ENCODE measurements at places on chromosomes 4 and X. TPM values are rescaled to one million over a fixed set of nuclear protein-coding genes. Genes with fewer than 3 reads are reported as not detected.

DNA sequence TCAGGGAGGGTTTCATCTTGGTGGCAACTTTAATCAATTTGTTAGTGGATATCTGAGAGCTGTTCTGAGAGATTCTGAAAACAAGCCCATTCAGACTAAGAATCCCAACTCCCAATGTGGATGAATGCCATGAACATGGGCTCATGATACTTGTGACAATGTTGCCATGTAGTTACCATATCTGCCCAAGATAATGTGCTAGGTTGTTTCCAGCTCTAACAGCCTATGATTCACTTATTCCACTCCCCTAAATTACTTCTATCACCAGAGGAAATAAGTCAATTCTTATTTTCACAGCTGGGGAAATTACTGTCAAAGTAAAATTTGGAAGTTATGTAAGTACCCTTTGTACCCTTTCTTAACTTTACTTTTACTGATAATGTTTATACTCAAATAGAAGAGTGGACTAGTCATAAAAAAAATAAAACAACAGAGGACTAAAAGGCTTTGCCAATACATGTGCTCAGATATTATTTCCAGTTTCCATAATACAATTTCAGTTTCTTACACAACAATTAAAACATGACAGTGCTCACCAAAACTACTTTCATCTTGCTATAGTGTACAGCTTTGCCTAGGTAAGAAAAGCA lies 1101.7 kb upstream of the INTU start:
- H3K27ac ChIP-seq, result no peak overlapping the region
- H3K36me3 ChIP-seq, result no peaks in the 10 kb centered on the region
- peaks cover 4% of the 10 kb centered on the region for H3K4me1 ChIP-seq
- no peak for DNase-seq
- H3K27me3 ChIP-seq, result no peaks in the 10 kb centered on the region
- H3K4me3 ChIP-seq, result no peak overlapping the region

DNA sequence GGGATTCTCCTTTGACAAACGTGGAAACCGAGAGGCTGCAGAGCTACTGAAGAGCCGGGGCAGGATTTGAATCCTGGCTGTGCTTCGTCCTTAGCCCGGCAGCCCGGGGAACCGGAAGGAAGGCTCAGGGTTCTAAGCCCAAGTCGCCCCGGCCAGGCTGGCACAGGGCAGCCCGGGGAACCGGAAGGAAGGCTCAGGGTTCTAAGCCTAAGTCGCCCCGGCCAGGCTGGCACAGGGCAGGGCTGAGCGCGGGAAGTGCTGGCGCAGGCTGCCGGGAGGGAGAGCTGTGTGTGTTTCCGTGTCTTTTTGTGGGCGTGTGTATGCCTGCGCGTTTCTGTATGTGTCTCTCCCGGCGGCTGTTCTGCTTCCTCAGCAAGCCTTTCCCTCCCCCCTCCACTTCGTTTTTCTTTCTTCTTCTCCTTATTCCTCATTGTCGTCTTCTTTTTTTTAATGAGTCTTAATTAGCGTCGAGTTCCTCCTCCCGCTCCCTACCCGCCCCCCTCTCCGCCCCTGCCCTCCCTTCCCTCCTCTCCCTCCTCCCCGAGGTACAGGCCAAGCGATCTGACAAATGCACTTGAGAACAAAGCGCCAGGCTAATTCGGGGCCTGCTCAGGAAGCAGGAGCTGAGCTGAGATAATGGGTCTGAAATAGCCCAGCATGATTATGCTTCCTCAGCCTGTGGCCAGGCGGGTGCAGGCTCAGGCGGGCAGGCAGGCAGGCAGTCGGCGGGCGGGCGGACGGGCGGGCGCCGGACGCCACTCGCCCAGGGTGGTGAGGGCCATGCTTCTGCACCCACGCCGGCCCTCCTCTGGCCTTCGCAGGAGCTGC lies 65.9 kb downstream of the EFNB1 start:
- peaks cover 4% of the 10 kb centered on the region for H3K4me1 ChIP-seq
- peak overlapping the region; percentile 45 for H3K27ac ChIP-seq
- peaks cover 2% of the 10 kb centered on the region for H3K36me3 ChIP-seq

RRAGB gene
- total RNA-seq, result 22.6 TPM

- peaks cover 1% of the 10 kb centered on the region for H3K27me3 ChIP-seq
- peak overlapping the region; percentile 92 for H3K27ac ChIP-seq
- H3K36me3 ChIP-seq, result no peaks in the 10 kb centered on the region
- DNase-seq, result no peak
- H3K4me1 ChIP-seq, result peaks cover 16% of the 10 kb centered on the region
- H3K4me3 ChIP-seq, result no peak overlapping the region
Observed at GRCh38 chr4:52824603-52825459, 37.3 kb upstream of the RASL11B start.

- peaks cover 51% of the 10 kb centered on the region for H3K4me1 ChIP-seq
- H3K27ac ChIP-seq, result peak overlapping the region; percentile 22
- DNase-seq, result no peak
- no peak overlapping the region for H3K4me3 ChIP-seq
- no peaks in the 10 kb centered on the region for H3K36me3 ChIP-seq
- no peaks in the 10 kb centered on the region for H3K27me3 ChIP-seq
Observed at GRCh38 chr4:168560184-168561180, 63.6 kb downstream of the PALLD start.

STPG2 gene
- 1.1 TPM for total RNA-seq

DNA sequence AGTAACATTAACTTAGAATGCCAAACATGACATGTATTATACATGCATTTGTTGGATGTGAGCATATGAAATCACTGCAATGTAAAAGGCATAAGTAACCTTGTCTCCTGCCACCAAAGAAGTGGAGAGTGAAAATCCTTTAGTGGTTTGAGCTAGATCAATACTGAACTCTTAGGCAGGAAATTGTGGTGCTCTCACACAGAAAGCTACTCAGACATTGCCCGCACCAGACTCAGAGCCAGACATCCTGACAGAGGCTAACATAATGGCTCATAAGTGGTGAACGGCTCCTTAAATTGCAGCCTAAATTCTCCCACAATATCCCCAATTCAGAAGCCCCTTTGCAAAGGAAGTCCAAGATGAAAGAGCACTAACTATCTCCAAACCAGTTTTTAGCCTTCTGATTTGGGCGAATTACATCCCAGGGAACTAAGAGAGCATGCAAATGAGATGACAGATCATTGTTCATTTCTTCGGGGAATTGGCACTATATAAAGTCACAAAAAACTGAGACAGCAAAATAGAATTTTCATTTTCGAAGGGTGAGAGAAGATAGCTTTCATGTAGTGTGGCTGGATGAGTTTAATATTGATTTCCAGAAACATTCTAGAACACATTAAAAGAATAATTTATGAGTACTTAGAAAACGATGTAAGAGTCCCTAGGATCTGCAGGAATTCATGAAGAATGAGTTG lies 233.6 kb upstream of the RPS6KA3 start:
- H3K27ac ChIP-seq, result no peak overlapping the region
- peaks cover 8% of the 10 kb centered on the region for H3K4me1 ChIP-seq
- no peak for DNase-seq
- H3K27me3 ChIP-seq, result no peaks in the 10 kb centered on the region

GRCh38 chr4:83890816-83891215 lies 354.9 kb downstream of the GPAT3 start:
- H3K36me3 ChIP-seq, result no peaks in the 10 kb centered on the region
- no peak overlapping the region for H3K4me3 ChIP-seq
- peaks cover 9% of the 10 kb centered on the region for H3K27me3 ChIP-seq
- no peak overlapping the region for H3K27ac ChIP-seq
- DNase-seq, result no peak
- peaks cover 3% of the 10 kb centered on the region for H3K4me1 ChIP-seq

DNA sequence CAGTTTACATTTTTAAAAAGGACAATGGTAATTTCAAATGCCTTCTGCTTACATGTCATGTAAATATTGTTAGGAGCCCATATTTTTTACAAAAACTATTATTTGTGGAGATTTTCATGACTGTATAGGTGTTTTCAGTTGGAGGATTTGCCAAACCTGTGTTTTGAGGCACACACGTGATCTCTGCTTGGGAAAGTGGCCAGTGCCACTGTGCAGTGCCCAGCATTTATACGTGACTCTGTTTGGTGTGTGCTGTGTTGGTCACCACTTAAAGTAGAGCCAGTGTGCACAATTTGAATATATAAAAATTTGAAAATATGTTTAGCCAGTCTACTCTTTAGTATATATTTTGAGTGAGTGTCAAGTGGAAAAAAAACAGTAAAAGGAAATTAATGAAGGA lies 26.8 kb upstream of the NAP1L5 start:
- DNase-seq, result no peak
- H3K4me3 ChIP-seq, result no peak overlapping the region
- H3K36me3 ChIP-seq, result peaks cover 13% of the 10 kb centered on the region
- H3K27me3 ChIP-seq, result no peaks in the 10 kb centered on the region
- no peak overlapping the region for H3K27ac ChIP-seq
- H3K4me1 ChIP-seq, result no peaks in the 10 kb centered on the region

DNA sequence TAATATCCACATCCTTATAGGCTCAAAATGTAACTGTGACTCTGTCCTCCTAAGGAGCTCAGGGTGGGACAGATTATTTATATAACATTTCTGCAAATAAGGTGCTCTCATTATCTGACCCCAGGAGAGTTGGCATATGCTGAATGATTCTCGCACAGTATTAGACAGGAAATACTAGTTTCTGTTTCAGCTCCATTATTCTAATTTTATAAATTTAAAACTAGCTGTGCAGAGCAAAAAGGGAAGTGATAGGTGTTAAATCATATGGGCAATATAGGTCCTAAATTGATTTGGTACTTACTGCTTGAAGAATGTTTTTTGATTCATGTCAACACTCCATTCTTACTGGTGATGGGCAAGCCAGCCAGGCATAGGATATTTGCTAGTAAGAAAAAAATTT lies 141.5 kb downstream of the GLRA2 start:
- H3K36me3 ChIP-seq, result no peaks in the 10 kb centered on the region
- no peaks in the 10 kb centered on the region for H3K27me3 ChIP-seq
- H3K4me1 ChIP-seq, result peaks cover 4% of the 10 kb centered on the region
- H3K27ac ChIP-seq, result no peak overlapping the region

GRCh38 chr4:171710743-171711142 lies 102.5 kb upstream of the GALNTL6 start:
- DNase-seq, result no peak
- H3K27me3 ChIP-seq, result peaks cover 4% of the 10 kb centered on the region
- H3K4me1 ChIP-seq, result peaks cover 3% of the 10 kb centered on the region
- no peak overlapping the region for H3K4me3 ChIP-seq
- H3K27ac ChIP-seq, result peak overlapping the region; percentile 11
- H3K36me3 ChIP-seq, result no peaks in the 10 kb centered on the region

UGT2A3 gene
- 0.67 TPM for total RNA-seq

DNA sequence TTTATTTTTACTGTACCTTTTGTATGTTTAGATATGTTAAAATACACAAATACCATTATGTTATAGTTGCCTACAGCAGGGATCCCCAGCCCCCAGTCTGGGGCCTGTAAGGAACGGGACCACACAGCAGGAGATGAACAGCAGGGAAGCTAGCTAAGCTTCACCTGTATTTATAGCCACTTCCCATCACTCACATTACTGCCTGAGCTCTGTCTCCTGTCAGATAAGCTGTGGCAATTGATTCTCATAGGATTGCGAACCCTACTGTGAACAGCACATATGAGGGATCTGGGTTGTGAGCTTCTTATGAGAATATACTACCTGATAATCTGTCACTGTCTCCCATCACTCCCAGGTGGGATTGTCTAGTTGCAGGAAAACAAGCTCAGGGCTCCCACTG lies 73.9 kb downstream of the BMPR1B start:
- no peak for DNase-seq
- H3K4me1 ChIP-seq, result peaks cover 6% of the 10 kb centered on the region
- peaks cover 1% of the 10 kb centered on the region for H3K36me3 ChIP-seq
- H3K4me3 ChIP-seq, result no peak overlapping the region

DNA sequence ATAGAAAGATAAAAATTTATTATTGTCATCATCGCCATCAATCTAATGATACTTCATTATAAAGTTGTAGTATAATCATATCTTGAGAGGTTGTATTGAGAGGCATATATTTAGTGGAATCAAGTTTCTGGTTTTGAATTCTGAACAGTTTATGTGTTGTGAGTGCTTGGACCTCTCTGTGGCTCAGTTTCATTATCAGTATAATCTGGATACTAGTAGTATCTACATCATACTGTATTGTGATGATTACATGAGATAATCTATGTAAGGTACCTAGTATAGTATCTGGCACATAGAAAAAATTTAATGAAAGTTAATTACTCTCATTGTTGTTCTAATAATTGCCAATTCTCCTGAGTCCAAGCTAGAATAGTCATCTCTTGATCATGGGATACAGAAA lies 161.2 kb upstream of the UBQLN2 start:
- H3K27ac ChIP-seq, result no peak overlapping the region
- no peaks in the 10 kb centered on the region for H3K27me3 ChIP-seq
- H3K4me1 ChIP-seq, result no peaks in the 10 kb centered on the region
- no peak overlapping the region for H3K4me3 ChIP-seq

NDUFB11 gene
- total RNA-seq, result 94.1 TPM

ESX1 gene
- not detected for total RNA-seq

HSD17B13 gene
- total RNA-seq, result 0.31 TPM

DNA sequence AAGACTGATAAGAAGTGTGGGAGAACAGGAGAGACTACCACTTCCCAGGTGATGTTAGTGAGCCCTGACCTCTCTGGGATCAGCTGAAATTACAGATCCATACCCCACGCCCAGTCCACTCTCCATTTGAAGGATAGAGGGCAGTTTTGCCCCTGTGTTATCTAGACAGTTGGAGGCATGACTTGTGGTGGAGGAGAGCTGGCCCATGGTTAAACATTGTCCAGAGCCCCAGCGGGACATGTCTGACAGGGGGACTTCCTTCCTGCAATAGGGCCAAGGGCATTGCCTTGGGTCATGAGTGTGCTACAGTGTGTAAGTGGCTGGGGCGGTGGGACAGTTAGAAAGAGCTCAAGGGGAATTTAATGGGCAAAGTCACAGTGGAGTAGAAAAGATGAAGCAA lies 181.1 kb downstream of the MID1IP1 start:
- no peak overlapping the region for H3K4me3 ChIP-seq
- no peaks in the 10 kb centered on the region for H3K27me3 ChIP-seq
- H3K4me1 ChIP-seq, result peaks cover 18% of the 10 kb centered on the region
- no peak overlapping the region for H3K27ac ChIP-seq
- DNase-seq, result no peak

- DNase-seq, result no peak
- H3K4me3 ChIP-seq, result no peak overlapping the region
- no peaks in the 10 kb centered on the region for H3K27me3 ChIP-seq
- H3K36me3 ChIP-seq, result peaks cover 26% of the 10 kb centered on the region
Observed at GRCh38 chr4:2925496-2925895, 37.7 kb downstream of the NOP14 start.

- H3K27me3 ChIP-seq, result no peaks in the 10 kb centered on the region
- H3K4me3 ChIP-seq, result no peak overlapping the region
- no peak for DNase-seq
- H3K27ac ChIP-seq, result no peak overlapping the region
Observed at GRCh38 chr4:129545599-129546278, 449.8 kb downstream of the C4orf33 start.

CXCL10 gene
- not detected for total RNA-seq

All from progenitor cell of endocrine pancreas (in vitro differentiated cells).